ENCODE measurements at places on chromosomes 13 and 19. TPM values are rescaled to one million over a fixed set of nuclear protein-coding genes. Genes with fewer than 3 reads are reported as not detected.

The NAPSA gene
- total RNA-seq: 0.08 TPM

The ZFP82 gene
- 5.9 TPM for total RNA-seq

The ZNF823 gene
- total RNA-seq: 5.1 TPM

The PSPN gene
- 0.70 TPM for total RNA-seq

The BRCA2 gene
- 1.1 TPM for total RNA-seq

The NLRP7 gene
- not detected for total RNA-seq

The TSSK6 gene
- total RNA-seq: 1.5 TPM

The RAB3D gene
- total RNA-seq: 78.6 TPM

The SLC8A2 gene
- total RNA-seq: not detected

The PLIN4 gene
- 0.59 TPM for total RNA-seq

The FREM2 gene
- not detected for total RNA-seq

The ZNF90 gene
- 1.6 TPM for total RNA-seq

The ZNF132 gene
- 8.3 TPM for total RNA-seq

The ZNF675 gene
- 6.2 TPM for total RNA-seq

The AMH gene
- total RNA-seq: 0.38 TPM

The DLL3 gene
- not detected for total RNA-seq

The SPRED3 gene
- total RNA-seq: 1.4 TPM

The CGB1 gene
- total RNA-seq: not detected

The NUFIP1 gene
- 0.94 TPM for total RNA-seq

The C19orf67 gene
- not detected for total RNA-seq

The HSD17B14 gene
- total RNA-seq: 5.3 TPM

The TEX26 gene
- total RNA-seq: not detected

The KIR2DL4 gene
- total RNA-seq: not detected

The SMIM44 gene
- total RNA-seq: not detected

The IL11 gene
- 0.23 TPM for total RNA-seq

The MRPL54 gene
- total RNA-seq: 11.2 TPM

The RNF225 gene
- 0.15 TPM for total RNA-seq

The KLK15 gene
- not detected for total RNA-seq

The ZNF426 gene
- total RNA-seq: 14.6 TPM

The PPP2R1A gene
- total RNA-seq: 110 TPM

The ATP4B gene
- not detected for total RNA-seq

The PRTN3 gene
- total RNA-seq: not detected

The ZNF136 gene
- total RNA-seq: 4.8 TPM

The PCSK4 gene
- 1.5 TPM for total RNA-seq

The MEIS3 gene
- total RNA-seq: 48.6 TPM

The CACNA1A gene
- total RNA-seq: 5.0 TPM

The CLC gene
- total RNA-seq: not detected
